ENCODE measurements at places on chromosomes 2 and 18.

DNA sequence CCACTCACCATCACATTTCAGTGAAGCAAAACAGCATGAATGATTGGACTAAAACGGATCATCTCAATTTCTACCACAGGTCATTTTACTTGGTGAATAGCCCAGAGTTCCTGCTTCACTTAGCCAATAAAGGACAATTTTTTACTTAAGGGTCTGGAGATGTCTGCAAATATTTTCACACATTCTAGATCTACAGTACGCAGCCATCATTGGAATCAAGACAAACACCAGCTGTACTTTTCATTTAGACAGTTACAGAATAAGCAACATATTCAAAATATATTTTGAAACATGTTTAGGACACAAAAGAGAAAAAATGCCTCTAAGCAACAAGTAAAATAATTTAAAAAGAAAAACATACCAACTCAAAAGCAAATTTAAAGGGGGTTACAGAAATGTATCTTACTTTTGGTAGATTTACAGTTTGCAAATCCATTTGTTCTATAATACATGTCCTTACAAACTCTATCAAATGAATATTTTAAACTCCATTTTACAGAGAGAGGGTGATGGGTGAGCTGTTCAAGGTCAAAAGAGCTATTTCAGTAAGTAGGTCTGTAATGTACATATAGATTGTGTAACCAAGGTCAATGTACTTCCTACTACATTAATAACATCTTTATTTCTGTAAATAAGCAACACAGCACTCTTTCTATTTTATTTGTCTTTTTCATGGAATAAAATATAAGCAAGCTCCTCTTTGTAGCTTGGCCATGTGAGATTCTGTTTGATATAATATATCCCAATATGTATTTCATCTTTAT, 13.4 kb downstream of the PPP1R1C start:
- DNase-seq, result no peak

DNA sequence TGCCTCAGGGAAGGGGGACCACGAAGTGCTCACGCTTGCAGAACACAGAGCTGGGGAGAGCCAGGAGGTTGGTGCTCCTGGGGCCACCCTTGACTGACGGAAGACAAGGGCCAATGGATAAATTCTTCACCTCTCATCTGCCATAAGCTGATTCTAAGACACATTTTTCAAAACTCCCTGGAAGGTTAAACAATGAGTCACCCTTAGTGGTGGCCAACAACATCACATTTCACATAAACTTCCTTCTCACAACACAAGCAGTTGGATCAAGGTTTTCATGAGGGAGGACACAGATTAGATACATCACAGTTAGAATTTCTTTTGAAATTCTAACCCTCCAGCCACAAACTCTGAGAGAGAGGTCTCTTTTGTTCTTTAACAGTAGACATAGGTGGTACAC, 713.6 kb upstream of the POU3F3 start:
- DNase-seq, result no peak

GRCh38 chr2:238439917-238440316, 13.2 kb downstream of the ASB1 start:
- DNase-seq, result no peak

GRCh38 chr2:23386339-23387220, 1.6 kb downstream of the KLHL29 start:
- peak; percentile 33 for DNase-seq

DNA sequence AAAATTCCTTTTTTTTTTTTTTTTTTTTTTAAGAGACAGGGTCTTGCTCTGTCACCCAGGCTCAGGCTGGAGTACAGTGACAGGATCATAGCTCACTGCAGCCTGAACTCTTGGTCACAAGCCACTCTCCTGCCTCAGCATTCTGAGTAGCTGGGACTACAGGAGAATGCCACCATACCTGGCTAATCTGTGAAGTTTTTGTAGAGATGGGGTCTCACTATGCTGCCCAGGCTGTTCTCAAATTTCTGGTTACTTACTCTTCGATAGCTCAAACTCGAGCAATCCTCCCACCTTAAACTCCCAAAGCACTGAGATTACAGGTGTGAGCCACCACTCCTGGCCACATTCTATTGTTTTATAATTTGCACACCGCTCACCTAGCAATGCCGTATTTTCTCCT, 27.0 kb downstream of the RNF149 start:
- no peak for DNase-seq

DNA sequence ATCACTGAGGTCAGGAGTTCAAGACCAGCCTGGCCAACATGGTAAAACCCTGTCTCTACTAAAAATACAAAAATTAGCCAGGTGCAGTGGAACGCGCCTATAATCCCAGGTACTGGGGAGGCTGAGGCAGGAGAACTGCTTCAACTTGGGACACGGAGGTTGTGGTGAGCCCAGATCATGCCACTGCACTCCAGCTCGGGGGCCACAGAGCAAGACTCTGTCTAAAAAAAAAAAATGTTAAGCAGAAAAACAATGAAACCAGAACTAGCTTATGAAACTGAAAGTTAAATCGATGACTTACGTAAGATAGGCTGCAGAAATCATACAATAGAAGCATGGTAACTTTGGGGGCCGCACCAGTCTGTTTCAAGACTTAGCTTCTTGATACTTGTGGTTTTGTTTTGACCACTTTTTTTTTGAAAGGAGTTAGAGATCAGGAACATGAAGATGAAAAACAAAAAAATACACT, 6.2 kb upstream of the GPR155 start:
- DNase-seq, result no peak

Data from AG10803 (cell line).